ENCODE measurements at places on chromosomes 13 and 19. TPM values are rescaled to one million over a fixed set of nuclear protein-coding genes. Genes with fewer than 3 reads are reported as not detected.

GRCh38 chr19:50567882-50568727 lies at the start of gene LRRC4B:
Gene LRRC4B, minus strand, starts transcription at chr19:50568435. Its CDS starts 19,597 bp downstream, at chr19:50548838.
- no peaks in the 10 kb centered on the region for H3K36me3 ChIP-seq
- H3K4me3 ChIP-seq: no peak within 1 kb of the TSS
- no peaks in the 10 kb centered on the region for H3K4me1 ChIP-seq
- peaks cover 5% of the 10 kb centered on the region for H3K27me3 ChIP-seq

DNA sequence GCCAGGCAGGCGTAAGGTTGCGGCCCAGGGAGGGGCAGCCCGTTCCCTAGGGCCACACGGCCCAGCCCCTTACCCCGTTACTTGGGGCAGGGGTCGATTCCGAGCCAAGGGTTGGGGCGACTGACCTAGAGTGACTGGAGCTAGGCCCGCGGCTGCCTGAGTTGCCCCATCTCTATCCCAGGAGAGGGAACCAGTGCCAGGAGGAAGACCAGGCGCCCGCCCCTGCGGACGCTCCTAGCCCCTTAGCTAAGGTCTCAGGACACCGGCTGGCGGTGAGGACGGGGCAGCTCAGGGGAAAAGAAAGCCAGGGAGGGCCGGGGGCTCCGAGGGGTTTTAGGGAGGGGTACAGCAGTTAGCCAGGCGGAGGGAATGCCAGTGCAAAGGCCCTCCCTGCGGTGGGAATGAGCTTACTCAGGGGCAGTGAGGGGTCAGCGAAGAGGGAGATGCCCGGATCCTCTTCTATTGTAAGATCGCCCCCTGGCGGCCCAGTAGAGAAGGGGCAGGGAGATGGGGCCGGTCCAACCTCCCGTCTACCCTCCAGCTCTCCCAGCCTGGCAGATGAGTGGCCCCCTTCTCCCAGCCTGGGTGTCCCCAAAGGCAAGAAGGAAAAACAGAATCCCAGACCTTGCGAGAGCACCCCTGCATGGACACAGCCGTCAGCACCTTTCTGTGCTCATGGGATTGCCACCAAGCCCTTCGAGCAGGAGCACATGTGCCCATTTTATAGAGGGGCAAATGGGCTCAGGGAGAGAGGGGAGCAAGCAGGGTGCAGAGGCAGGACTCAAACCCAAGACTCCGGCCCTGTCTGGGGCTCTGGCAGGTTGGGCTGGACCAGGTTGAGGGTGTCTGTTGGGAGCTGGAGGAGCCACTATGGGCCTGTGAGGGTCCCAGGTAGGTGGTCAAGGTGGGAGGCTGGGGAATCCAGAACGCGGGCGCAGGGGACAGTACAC lies 16.3 kb downstream of the CILP2 start:
- peak; percentile 23 for DNase-seq
- no peaks in the 10 kb centered on the region for H3K36me3 ChIP-seq
- H3K27me3 ChIP-seq: no peaks in the 10 kb centered on the region
- H3K4me1 ChIP-seq: peaks cover 5% of the 10 kb centered on the region
- H3K27ac ChIP-seq: no peak overlapping the region

DNA sequence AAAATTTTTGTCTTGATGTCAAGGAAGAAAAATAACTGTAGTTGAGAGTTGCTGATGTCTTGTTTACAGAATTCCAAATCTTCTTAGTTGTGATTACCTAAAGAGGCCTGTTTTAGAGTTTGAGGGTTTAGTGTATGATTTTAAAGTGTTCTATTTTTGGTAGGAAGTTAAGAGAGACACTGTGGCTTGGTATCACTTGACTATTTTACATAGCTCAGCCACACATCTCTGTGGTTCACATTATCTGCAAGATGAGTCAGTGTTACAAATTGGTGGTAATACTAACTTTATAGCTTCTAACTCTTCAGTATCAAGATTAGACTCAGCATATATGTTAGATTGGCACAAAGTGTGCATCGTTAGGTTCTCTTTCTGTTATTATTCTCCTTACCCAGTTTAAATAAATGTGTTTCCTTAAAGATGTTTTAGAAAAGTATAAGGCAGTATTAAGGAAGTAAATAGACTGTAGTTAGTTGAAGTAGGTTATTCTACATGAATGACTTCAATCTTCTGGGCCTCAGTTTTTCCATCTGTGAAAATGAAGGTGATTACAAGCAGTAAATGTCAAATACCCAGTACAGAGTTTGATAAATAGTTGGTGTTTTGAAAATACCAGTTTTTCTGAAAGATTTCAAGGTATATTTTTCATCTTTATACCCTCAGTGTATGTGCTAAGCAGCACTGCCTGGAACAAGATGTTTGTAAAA lies 33.4 kb downstream of the COG6 start:
- H3K27me3 ChIP-seq: no peaks in the 10 kb centered on the region
- H3K4me3 ChIP-seq: no peak overlapping the region
- no peaks in the 10 kb centered on the region for H3K4me1 ChIP-seq
- peaks cover 8% of the 10 kb centered on the region for H3K36me3 ChIP-seq
- peak; percentile 72 for DNase-seq

GRCh38 chr19:399370-399769 lies 9.6 kb downstream of the C2CD4C start:
- DNase-seq: no peak
- H3K36me3 ChIP-seq: no peaks in the 10 kb centered on the region
- H3K4me1 ChIP-seq: no peaks in the 10 kb centered on the region
- no peaks in the 10 kb centered on the region for H3K27me3 ChIP-seq
- H3K4me3 ChIP-seq: no peak overlapping the region

GRCh38 chr13:47976325-47976724 lies 24.7 kb downstream of the SUCLA2 start:
- H3K4me3 ChIP-seq: no peak overlapping the region
- no peaks in the 10 kb centered on the region for H3K4me1 ChIP-seq
- DNase-seq: peak; percentile 20
- H3K27ac ChIP-seq: no peak overlapping the region
- no peaks in the 10 kb centered on the region for H3K27me3 ChIP-seq

GRCh38 chr19:46299004-46299509 lies 2.2 kb downstream of the HIF3A start:
- peaks cover 17% of the 10 kb centered on the region for H3K4me1 ChIP-seq
- H3K27ac ChIP-seq: no peak overlapping the region
- H3K4me3 ChIP-seq: no peak overlapping the region
- H3K36me3 ChIP-seq: no peaks in the 10 kb centered on the region
- DNase-seq: peak; percentile 41

DNA sequence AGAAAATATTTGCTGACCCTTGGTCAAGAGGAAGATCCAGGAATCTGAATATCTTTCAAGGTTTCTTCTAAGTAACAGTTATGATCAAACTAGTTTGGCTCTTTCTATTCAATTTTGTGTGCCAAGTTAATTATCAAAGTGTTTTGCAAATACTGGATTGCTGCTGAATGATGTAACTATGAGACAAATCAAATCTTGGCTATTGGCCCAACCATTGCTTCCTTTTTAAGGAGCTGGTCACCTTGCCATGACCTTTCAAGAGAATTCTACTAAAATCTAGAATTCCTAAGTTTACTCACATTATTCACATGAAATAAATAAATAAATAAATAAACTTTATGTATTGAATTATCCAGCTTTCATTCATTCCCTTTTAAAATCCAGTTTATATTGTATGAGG lies 371.8 kb downstream of the SLITRK6 start:
- peak; percentile 2 for DNase-seq
- no peaks in the 10 kb centered on the region for H3K36me3 ChIP-seq
- H3K4me3 ChIP-seq: no peak overlapping the region
- H3K27ac ChIP-seq: no peak overlapping the region
- H3K27me3 ChIP-seq: no peaks in the 10 kb centered on the region

GRCh38 chr13:100668408-100668807 lies 6.2 kb downstream of the TMTC4 start:
- H3K27me3 ChIP-seq: no peaks in the 10 kb centered on the region
- DNase-seq: peak; percentile 89
- no peak overlapping the region for H3K4me3 ChIP-seq
- H3K27ac ChIP-seq: peak overlapping the region; percentile 64
- H3K4me1 ChIP-seq: peaks cover 21% of the 10 kb centered on the region

DNA sequence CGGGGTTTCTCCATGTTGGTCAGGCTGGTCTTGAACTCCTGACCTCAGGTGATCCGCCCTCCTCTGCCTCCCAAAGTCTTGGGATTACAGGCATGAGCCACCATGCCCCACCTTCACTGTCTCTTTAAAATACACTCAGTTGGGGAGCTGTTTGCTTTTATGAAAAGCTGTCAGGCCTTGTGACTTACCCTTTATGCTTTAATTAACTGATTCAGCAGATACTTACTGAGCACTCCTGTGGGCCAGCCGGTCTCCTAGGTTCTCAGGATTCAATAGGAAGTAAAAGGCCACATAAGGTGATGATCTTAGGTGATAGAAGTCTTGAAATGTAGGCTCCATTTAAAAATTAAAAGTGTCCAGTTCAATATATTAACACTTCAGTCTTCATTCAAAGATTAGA lies 7.5 kb downstream of the UBAC2 start:
- H3K36me3 ChIP-seq: no peaks in the 10 kb centered on the region
- no peak for DNase-seq
- H3K4me1 ChIP-seq: no peaks in the 10 kb centered on the region
- H3K27ac ChIP-seq: no peak overlapping the region
- no peak overlapping the region for H3K4me3 ChIP-seq

GRCh38 chr19:27722625-27723024 lies 1490.3 kb downstream of the UQCRFS1 start:
- H3K36me3 ChIP-seq: no peaks in the 10 kb centered on the region
- no peak overlapping the region for H3K4me3 ChIP-seq
- DNase-seq: no peak
- no peaks in the 10 kb centered on the region for H3K4me1 ChIP-seq
- no peak overlapping the region for H3K27ac ChIP-seq

GRCh38 chr13:23583491-23583890 lies 13.3 kb downstream of the TNFRSF19 start:
- no peaks in the 10 kb centered on the region for H3K36me3 ChIP-seq
- peaks cover 2% of the 10 kb centered on the region for H3K4me1 ChIP-seq
- no peak overlapping the region for H3K27ac ChIP-seq
- no peak overlapping the region for H3K4me3 ChIP-seq
- H3K27me3 ChIP-seq: no peaks in the 10 kb centered on the region

- H3K4me1 ChIP-seq: no peaks in the 10 kb centered on the region
- H3K27me3 ChIP-seq: no peaks in the 10 kb centered on the region
- no peak overlapping the region for H3K4me3 ChIP-seq
- no peak for DNase-seq
Observed at GRCh38 chr19:4045597-4046361, 20.9 kb downstream of the ZBTB7A start.

DNA sequence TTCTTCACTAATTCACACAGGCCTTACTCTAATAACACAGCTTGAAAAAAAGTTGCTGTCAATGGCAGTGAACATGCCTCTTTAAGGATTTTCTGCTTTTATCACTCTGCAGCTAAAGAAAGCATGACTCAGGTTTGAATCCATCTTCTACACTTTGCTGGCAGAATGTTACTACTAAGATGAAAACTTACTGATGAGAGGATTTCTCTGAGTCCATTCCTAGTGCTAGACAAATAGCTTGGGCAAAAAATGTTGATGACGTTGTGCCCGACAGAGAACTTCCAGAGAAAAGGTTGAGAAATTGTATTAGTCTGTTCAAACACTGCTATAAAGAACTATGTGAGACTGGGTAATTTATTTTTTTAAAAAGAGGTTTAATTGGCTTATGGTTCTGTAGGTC lies 572.0 kb downstream of the IRS2 start:
- H3K4me1 ChIP-seq: no peaks in the 10 kb centered on the region
- H3K4me3 ChIP-seq: no peak overlapping the region
- no peak for DNase-seq
- H3K36me3 ChIP-seq: no peaks in the 10 kb centered on the region
- no peaks in the 10 kb centered on the region for H3K27me3 ChIP-seq

GRCh38 chr13:41960637-41961465 lies at the start of gene VWA8:
Gene VWA8, minus strand, starts transcription at chr13:41961109. Its CDS starts 94 bp downstream, at chr13:41961015.
- peak within 1 kb of the TSS; percentile 67 for H3K27ac ChIP-seq
- H3K27me3 ChIP-seq: no peaks in the 10 kb centered on the region
- peak within 1 kb of the TSS; percentile 87 for H3K4me3 ChIP-seq
- H3K4me1 ChIP-seq: no peaks in the 10 kb centered on the region

DNA sequence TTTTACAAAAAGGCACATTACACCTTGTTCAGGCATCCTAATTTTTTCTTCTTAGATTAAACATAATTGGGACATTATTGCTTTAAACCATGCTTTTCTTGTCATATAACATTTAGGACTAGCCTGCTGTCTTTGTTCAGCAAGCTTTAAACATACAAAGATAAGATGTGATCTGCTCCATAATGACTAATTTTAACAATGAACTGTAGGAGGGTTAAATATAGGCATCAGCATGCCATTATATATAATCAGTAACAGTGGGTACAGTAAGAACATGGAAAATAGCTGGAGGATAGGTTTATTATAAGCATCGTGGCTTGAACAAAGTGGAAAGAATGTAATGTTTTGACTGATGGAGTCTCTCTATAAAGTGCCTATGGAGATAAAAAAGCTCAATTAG lies 661.7 kb downstream of the SLITRK6 start:
- no peaks in the 10 kb centered on the region for H3K36me3 ChIP-seq
- DNase-seq: no peak
- H3K27ac ChIP-seq: no peak overlapping the region

DNA sequence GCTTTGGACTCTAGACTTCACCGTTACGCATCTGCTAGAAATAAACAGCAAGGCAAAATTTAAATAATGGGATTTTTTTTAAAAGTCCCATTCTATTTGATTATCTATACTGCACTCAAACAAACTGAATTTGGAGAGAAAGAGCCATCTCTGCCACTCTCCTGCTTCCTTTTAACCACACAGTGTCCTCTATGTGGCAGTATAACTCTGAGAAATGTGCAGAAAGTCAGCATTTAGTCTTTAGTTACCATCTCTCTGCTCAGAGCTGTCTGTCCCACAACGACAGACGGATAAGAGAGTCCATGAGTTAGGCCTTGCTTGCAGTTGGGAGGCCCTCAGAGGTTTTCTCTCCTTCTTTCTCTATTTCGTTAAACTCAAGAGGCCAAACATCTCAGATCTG lies 21.2 kb downstream of the CCNA1 start:
- no peak for DNase-seq
- no peaks in the 10 kb centered on the region for H3K36me3 ChIP-seq
- no peaks in the 10 kb centered on the region for H3K4me1 ChIP-seq

DNA sequence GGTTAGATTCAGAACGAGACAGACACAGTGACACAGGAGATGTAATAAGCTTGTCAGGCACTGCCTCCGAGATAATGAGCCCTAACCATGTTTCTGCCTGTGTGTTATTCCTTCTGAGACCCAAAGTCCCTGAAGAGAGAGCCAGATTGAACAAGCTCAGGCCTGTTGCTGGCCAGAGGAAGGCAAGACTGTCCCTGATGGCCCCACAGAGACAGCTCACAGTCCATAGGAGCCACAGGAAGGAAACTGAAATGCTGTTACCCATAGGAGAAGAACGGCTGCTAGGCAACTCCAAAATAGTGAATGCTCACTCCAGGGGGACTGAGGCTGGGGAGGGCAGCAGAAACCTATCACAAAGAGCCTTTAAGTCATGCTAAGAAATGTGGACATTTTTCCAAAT lies 31.8 kb upstream of the RFXAP start:
- H3K27ac ChIP-seq: no peak overlapping the region
- no peak overlapping the region for H3K4me3 ChIP-seq
- H3K27me3 ChIP-seq: no peaks in the 10 kb centered on the region

GRCh38 chr19:7751157-7751783 lies 3.9 kb upstream of the CD209 start:
- H3K27ac ChIP-seq: no peak overlapping the region
- no peaks in the 10 kb centered on the region for H3K4me1 ChIP-seq
- H3K36me3 ChIP-seq: no peaks in the 10 kb centered on the region

Gene TMEM145
- 0.70 TPM for total RNA-seq

Gene KLF1
- total RNA-seq: not detected

Gene URAD
- total RNA-seq: not detected

Gene TEX29
- 0.43 TPM for total RNA-seq

Gene PDS5B
- 42.7 TPM for total RNA-seq

Gene EDDM13
- total RNA-seq: not detected

Gene SIGLEC14
- total RNA-seq: not detected

Gene OR7D2
- not detected for total RNA-seq

Gene NKPD1
- total RNA-seq: not detected

Gene PDE4A
- total RNA-seq: 3.8 TPM

Measured in astrocyte (in vitro differentiated cells and primary cell).